ENCODE measurements at places on chromosomes 3 and 15. TPM values are rescaled to one million over a fixed set of nuclear protein-coding genes. Genes with fewer than 3 reads are reported as not detected.

Gene HYAL3
- 2.2 TPM for total RNA-seq

Gene NR1I2
- total RNA-seq = not detected

Gene REC114
- not detected for total RNA-seq

Gene RLBP1
- total RNA-seq = not detected

Gene BOC
- total RNA-seq = 5.3 TPM

Gene ST3GAL6
- total RNA-seq = 1.4 TPM

Gene SLC6A11
- not detected for total RNA-seq

Gene RASA2
- 22.5 TPM for total RNA-seq

Gene CALML4
- total RNA-seq = 0.36 TPM

Gene COL6A5
- total RNA-seq = not detected

DNA sequence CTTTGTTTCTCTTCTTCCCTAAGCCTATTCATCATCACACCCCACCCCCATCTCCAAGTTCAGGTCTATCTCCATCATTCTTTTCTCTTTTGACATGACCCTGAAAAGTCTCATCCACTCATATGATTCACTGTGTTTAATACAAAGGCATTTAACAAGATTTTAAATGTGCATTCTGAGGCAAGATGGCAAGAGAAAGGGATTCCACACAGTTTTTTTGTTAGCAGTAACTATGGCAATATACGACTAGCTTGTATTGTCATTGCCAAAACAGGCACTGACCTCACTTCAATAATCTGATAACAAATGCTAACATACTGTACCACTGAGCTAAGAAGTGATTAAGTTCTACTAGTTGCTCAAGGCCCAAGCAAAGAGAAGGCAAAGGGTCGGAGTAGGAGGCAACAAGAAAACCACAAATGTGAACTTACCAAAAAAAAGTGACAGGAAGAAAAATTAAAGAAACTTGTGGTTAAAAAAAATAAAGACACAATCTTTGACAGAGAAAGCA, 53.2 kb downstream of the FBN1 start:
- no peaks in the 10 kb centered on the region for H3K27me3 ChIP-seq
- peak; percentile 94 for DNase-seq
- H3K4me3 ChIP-seq = no peak overlapping the region
- H3K4me1 ChIP-seq = peaks cover 5% of the 10 kb centered on the region
- no peak overlapping the region for H3K27ac ChIP-seq

- peak; percentile 90 for DNase-seq
- H3K27ac ChIP-seq = peak overlapping the region; percentile 39
- no peaks in the 10 kb centered on the region for H3K27me3 ChIP-seq
- H3K4me1 ChIP-seq = peaks cover 4% of the 10 kb centered on the region
- no peaks in the 10 kb centered on the region for H3K36me3 ChIP-seq
Observed at GRCh38 chr3:113117511-113118234, 93.7 kb upstream of the BOC start.

- H3K27ac ChIP-seq = no peak overlapping the region
- no peak overlapping the region for H3K4me3 ChIP-seq
- DNase-seq = no peak
- H3K4me1 ChIP-seq = peaks cover 1% of the 10 kb centered on the region
Observed at GRCh38 chr3:46477145-46477544, 12.4 kb upstream of the LTF start.

GRCh38 chr3:21294768-21295167, 456.2 kb downstream of the ZNF385D start:
- H3K4me1 ChIP-seq = no peaks in the 10 kb centered on the region
- DNase-seq = peak; percentile 17
- H3K36me3 ChIP-seq = no peaks in the 10 kb centered on the region
- H3K4me3 ChIP-seq = no peak overlapping the region

DNA sequence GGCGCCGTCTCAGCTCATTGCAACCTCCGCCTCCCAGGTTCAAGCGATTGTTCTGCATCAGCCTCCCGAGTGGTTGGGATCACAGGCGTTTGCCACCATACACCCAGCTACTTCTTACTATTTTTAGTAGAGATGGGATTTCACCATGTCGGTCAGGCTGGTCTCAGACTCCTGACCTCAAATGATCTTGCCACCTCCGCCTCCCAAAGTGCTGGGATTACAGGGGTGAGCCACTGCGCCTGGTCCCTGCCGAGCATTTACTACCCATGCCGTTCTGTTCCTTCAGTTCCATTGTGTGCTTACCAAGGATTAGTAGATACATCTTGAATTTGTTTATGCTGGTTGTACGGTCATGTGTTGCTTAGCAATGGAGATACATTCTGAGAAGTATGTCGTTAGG, 10.3 kb downstream of the CHD2 start:
- H3K4me1 ChIP-seq = peaks cover 32% of the 10 kb centered on the region
- H3K27me3 ChIP-seq = no peaks in the 10 kb centered on the region
- no peak overlapping the region for H3K4me3 ChIP-seq
- H3K27ac ChIP-seq = peak overlapping the region; percentile 32
- H3K36me3 ChIP-seq = peaks cover 22% of the 10 kb centered on the region
- DNase-seq = no peak

DNA sequence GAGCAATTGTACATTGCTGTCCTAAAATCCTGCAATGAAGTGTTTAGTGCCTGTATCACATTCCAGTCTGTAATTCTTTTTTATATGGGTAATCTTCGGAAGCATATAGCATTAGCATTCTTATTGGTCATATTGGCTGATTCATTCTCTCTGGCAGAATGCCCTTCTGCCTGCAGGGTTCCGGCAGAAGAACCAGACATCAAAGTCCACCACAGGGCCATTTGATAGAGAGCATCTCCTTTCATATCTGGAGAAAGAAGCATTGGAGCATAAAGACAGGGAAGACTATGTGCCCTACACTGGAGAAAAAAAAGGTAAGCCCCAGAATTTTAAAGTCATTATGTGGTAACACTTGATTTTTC, 39.6 kb downstream of the TMOD3 start:
- H3K27ac ChIP-seq = no peak overlapping the region
- DNase-seq = peak; percentile 91
- no peaks in the 10 kb centered on the region for H3K27me3 ChIP-seq
- H3K4me1 ChIP-seq = peaks cover 14% of the 10 kb centered on the region
- no peak overlapping the region for H3K4me3 ChIP-seq

DNA sequence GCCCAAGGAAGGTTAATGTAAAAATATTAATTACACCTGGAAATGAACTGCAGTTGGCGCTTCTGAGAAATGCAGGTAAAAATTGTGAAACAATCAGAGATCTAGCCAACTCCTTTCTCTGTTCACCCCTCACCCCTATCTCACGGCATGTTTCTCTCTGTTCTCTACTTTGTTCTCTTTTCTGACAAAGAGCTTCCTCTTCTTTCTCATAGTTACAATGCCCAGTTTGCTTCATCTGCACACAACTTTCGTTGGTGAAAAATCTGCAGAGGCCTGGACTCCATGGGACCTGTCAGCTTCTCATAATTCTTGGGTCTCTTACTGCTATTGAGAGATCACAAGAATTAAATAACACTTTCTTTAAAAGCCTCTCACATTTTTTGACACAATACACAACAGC, 212.9 kb upstream of the LRRN1 start:
- no peak overlapping the region for H3K27ac ChIP-seq
- H3K4me3 ChIP-seq = no peak overlapping the region
- H3K27me3 ChIP-seq = no peaks in the 10 kb centered on the region
- H3K36me3 ChIP-seq = no peaks in the 10 kb centered on the region
- H3K4me1 ChIP-seq = no peaks in the 10 kb centered on the region

- peak; percentile 98 for DNase-seq
- H3K36me3 ChIP-seq = no peaks in the 10 kb centered on the region
- peaks cover 5% of the 10 kb centered on the region for H3K4me1 ChIP-seq
- H3K4me3 ChIP-seq = no peak overlapping the region
- no peak overlapping the region for H3K27ac ChIP-seq
Observed at GRCh38 chr3:185549122-185549521, 3.3 kb downstream of the LIPH start.

DNA sequence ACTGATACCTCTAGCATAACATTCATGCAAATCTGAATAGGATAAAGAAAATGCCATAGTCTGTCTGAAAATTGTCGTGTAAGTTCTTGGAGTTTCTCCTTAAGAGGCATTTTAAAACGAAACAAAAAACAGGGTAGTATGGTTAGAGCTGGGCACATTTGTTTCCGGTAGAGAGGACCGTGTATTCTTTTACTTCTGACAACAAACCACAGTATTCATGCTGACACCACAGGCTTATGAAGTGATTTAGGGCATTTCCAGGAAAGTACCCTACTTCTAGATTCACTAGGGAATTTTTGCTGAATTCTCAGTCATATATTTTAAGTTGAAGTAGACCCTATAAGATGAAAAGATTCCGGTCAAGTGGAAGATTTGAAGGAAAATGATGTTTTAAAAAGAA, 541.3 kb downstream of the UNC13C start:
- H3K4me1 ChIP-seq = no peaks in the 10 kb centered on the region
- no peaks in the 10 kb centered on the region for H3K27me3 ChIP-seq
- no peak overlapping the region for H3K4me3 ChIP-seq
- no peak overlapping the region for H3K27ac ChIP-seq

DNA sequence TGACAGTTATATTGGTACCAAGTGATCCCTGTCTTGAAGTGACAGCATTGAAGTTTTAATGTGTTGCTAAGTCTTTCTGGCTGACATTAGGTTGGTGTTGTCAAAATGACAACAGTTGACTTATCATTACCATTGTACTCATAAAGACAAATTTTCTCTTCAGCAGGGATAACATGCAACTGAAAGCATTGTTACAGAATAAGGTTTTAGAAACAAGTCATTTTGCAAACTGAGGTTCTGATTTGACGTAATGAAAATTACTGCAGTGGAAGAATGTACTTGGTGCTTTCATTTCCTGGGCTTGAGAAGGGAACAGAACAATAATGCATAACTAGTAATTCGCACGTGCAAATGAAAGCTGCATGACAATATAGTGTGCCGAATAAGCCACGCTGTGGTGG, 75.1 kb downstream of the MOBP start:
- no peaks in the 10 kb centered on the region for H3K36me3 ChIP-seq
- no peak overlapping the region for H3K27ac ChIP-seq
- H3K4me3 ChIP-seq = no peak overlapping the region
- H3K27me3 ChIP-seq = no peaks in the 10 kb centered on the region

- no peaks in the 10 kb centered on the region for H3K4me1 ChIP-seq
- no peaks in the 10 kb centered on the region for H3K36me3 ChIP-seq
- no peaks in the 10 kb centered on the region for H3K27me3 ChIP-seq
- H3K27ac ChIP-seq = no peak overlapping the region
- H3K4me3 ChIP-seq = no peak overlapping the region
- DNase-seq = peak; percentile 51
Observed at GRCh38 chr3:156892701-156893100, 66.5 kb downstream of the LEKR1 start.

- no peak overlapping the region for H3K27ac ChIP-seq
- peaks cover 2% of the 10 kb centered on the region for H3K27me3 ChIP-seq
- H3K4me1 ChIP-seq = no peaks in the 10 kb centered on the region
- no peak for DNase-seq
Observed at GRCh38 chr3:143152043-143152442, 32.5 kb downstream of the CHST2 start.

- H3K4me3 ChIP-seq = no peak overlapping the region
- peaks cover 80% of the 10 kb centered on the region for H3K27me3 ChIP-seq
- no peak for DNase-seq
- no peaks in the 10 kb centered on the region for H3K4me1 ChIP-seq
Observed at GRCh38 chr15:77627581-77627980, 5.1 kb downstream of the LINGO1 start.

GRCh38 chr15:45157974-45158373, 28.2 kb downstream of the DUOX1 start:
- no peak overlapping the region for H3K4me3 ChIP-seq
- no peaks in the 10 kb centered on the region for H3K27me3 ChIP-seq
- H3K4me1 ChIP-seq = peaks cover 12% of the 10 kb centered on the region
- H3K27ac ChIP-seq = no peak overlapping the region

DNA sequence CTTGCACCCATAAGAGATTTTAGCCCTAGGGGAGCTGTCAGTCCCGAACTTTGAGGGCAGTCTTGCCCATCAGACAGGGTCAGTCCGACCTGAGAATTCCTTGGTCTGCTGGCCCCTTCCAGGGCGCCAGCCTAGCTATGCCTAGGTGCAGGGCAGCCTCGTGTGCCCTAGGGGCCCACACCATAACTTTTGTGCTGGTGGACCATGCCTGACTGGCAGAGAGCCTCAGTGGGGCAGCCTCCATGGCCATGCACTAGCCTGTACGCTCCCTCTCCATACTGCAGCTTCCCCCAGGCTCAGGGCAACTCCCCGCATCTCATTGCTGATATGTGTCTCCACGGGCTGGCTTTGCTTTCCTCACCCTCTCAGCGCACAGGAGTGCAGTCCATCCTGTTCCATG, 835.8 kb upstream of the ALCAM start:
- no peak overlapping the region for H3K27ac ChIP-seq
- H3K27me3 ChIP-seq = no peaks in the 10 kb centered on the region
- no peaks in the 10 kb centered on the region for H3K36me3 ChIP-seq

DNA sequence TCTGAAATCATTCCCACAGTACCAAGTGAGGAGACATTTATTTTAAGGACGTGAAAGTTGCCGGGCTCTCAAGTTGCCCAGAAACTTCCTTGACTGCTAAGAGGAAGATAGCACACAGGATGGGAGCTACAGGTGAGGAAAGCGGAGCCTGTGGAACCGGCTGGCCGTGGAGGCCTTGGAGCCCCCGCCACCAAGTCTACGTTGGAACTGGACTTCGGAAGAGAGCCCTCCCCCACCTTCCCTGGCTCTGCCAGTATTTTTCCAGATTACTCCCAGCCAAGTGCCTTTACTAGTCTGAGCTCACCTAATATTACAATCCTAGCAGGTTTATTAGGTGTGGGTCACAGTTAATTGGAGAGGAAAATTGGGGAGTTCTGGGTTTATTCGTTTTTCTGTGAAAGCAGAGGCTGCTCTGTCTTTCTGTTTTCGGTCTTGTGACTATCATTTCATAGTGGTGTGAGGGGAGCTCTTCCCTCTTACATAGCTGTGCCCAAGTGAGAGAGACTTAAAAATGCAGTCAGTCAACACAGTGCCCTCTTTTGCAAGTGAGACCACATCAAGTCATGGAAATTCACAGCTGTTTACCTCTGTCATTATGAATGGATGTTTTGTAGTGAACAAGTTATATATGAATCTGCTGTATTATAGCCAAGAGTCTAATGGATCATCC, 6.8 kb downstream of the BOC start:
- DNase-seq = no peak
- H3K4me3 ChIP-seq = no peak overlapping the region
- H3K4me1 ChIP-seq = peaks cover 20% of the 10 kb centered on the region

GRCh38 chr15:44532689-44533088, 4.3 kb upstream of the EIF3J start:
- H3K27ac ChIP-seq = no peak overlapping the region
- no peaks in the 10 kb centered on the region for H3K27me3 ChIP-seq
- H3K4me3 ChIP-seq = no peak overlapping the region
- peaks cover 3% of the 10 kb centered on the region for H3K36me3 ChIP-seq

- H3K36me3 ChIP-seq = no peaks in the 10 kb centered on the region
- no peaks in the 10 kb centered on the region for H3K4me1 ChIP-seq
- H3K4me3 ChIP-seq = no peak overlapping the region
- DNase-seq = no peak
Observed at GRCh38 chr3:157573281-157573680, 70.1 kb upstream of the VEPH1 start.

DNA sequence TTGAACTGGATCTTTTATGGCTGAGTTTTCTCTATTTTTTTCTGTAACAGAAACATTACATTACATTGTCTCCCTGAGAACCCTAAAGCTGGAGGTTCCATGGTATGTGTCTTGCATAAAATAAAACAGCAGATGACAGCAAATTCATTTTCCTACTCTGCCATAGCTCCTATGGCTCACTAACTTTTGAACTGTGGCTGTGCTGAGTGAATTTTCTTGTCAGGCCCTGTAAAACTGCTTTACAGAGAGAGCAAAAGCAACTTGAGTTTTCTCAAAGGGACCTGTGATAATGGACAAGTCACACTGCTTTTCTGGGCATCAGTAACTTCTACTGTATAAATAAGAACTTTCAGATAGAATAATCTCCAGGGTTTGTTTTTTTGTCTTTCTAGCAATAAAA, 129.9 kb upstream of the TSC22D2 start:
- H3K27ac ChIP-seq = no peak overlapping the region
- H3K36me3 ChIP-seq = no peaks in the 10 kb centered on the region
- DNase-seq = no peak
- no peak overlapping the region for H3K4me3 ChIP-seq
- no peaks in the 10 kb centered on the region for H3K27me3 ChIP-seq
